ENCODE measurements at places on chromosomes 7 and 10.
A peak's percentile ranks its signal among the peaks of the same experiment; 100 is the strongest.

GRCh38 chr7:108335269-108335918 is 120.8 kb downstream of the NRCAM start:
- peak; percentile 67 for DNase-seq

GRCh38 chr10:93512565-93512964 is 16.2 kb downstream of the CEP55 start:
- no peak for DNase-seq

- no peak for DNase-seq
These were observed 74.6 kb downstream of the WDFY4 start for GRCh38 chr10:48759113-48759901.

GRCh38 chr7:48158404-48158803 is 12.9 kb upstream of the ABCA13 start:
- DNase-seq: no peak

DNA sequence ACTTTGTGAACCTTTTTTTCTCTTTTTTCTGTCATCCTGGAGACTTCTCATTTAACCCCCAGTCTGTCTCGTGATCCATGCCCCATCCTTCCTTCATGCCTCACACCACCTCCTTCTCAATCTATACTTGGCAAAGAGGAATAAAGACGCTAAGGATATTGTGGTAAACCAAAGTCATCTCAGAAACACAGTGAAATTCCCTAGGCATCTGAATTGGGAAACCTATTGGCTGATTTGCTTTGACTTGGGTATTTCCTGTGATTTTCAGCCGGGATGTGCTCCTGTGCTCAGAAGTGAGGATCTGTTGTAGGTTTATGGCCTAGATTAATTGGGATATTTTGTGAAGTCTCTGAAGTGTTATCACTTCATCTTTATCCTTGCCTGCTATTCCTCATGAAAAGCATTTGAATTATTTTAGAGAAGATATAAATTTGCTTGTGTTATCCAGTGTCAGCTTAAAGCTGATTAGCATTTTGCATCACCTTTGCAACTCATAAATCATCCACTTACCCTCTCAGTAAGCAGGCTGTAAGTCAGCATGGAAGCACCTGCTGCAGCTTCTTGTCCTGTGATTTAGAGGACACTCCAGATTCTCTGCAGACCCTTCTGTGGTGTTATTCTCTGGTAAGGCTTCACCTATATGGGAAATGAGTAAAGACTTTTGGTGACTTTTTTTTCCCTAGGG is 138.0 kb downstream of the AUTS2 start:
- no peak for DNase-seq

DNA sequence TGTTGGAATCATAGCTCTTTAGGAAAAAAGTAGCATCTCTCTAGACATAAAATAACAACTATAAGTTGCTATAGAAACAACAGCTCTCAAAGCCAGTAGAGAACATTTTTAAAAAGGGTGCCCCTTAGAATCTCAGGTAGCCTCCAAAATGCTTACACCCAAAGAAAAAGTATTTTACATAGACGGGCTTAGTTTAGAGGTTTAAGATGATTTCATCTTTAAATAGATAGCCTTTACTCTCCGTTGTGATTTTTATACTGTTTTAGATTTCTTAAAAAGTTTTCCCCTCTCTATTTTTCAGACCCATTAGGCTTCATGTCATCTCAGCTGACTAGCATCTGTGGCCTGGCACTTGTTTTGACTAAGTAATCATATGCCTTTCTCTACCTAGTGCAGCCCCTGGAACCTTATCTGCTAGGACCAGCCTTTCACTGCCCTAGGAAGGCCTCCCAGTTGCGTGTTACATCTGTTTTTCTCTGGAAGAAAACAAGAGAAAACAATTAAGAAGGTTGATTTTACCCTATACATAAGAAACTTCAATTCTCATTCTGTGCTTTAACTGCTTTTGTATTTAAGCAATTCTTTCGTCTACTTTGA is 6.9 kb upstream of the BPGM start:
- no peak for DNase-seq

- no peak for DNase-seq
These were observed 126.5 kb upstream of the JCAD start for GRCh38 chr10:30185916-30186315.
